ENCODE measurements at places on chromosomes 16 and 17. TPM values are rescaled to one million over a fixed set of nuclear protein-coding genes. Genes with fewer than 3 reads are reported as not detected.

GRCh38 chr17:72308744-72309385 lies 188.0 kb downstream of the SOX9 start:
- no peak for DNase-seq

GRCh38 chr17:10775058-10775457 lies 28.8 kb downstream of the TMEM238L start:
- DNase-seq, result no peak

- DNase-seq, result peak; percentile 96
These were observed 35.3 kb downstream of the SOCS3 start for GRCh38 chr17:78324391-78325075.

DNA sequence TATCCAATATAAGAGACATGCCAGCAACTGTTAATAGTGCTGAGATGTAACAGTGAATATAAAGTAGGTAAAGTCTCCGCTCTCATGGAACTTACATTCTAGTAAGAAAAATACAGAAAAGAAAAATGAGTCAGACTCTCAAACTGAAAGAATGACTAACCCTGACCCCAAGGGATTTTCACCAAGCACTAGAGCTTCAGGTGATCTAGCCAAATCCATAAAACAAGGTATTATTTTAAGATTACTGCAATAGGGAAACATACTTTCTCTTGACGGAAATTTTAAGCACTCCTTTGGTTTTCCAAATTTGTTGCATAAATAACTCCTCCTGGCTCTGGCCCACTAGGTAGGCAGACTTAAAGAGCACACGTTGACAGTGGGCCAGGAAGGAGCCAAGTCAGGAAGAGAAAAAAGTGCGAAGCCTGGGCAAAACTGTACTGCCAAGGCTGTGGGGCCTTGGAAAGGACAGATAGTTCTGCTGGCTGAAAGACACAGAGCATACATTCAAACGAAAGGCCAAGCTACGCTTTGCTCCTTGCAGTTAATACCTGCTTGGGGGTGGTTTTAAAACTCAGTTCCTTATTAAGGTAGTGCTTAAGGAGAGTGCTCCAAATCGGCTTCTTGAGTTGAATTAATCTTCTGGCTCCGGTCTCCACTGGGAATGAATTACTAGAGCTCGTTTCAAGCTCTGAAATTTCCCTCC lies 1.4 kb downstream of the GOT2 start:
- DNase-seq, result no peak

DNA sequence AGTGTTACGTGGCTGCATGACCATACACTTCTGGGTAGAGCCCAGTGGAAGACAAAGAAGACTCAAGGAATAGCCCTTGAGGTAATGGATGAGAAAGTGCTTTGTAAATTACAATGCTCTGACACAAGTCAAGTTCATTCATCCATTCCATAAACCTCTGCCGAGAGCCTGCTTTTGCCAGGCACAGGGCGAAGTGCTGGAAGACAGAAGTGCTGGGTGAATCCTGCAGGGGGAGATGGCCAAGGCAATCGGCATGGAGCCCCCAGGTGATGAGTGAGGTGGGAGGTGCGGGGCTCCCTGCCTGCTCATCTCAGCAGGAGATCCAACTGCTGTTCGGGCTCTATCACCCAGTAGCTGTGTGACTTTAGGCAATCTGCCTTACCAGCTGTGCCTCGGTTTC lies 2.8 kb upstream of the SOCS3 start:
- no peak for DNase-seq

The CHST6 gene
- total RNA-seq, result 0.86 TPM

The GINS2 gene
- total RNA-seq, result 0.19 TPM

Data from posterior vena cava (tissue), 2 donors.